Pons (tissue), 1 donor: ENCODE measurements at places on chromosomes 1 and 21.

- peak; percentile 94 for DNase-seq
Observed at GRCh38 chr1:97137862-97138514, 416.4 kb downstream of the PTBP2 start.

- no peak for DNase-seq
Observed at GRCh38 chr21:25170681-25171080, 436.6 kb downstream of the MRPL39 start.

GRCh38 chr1:151728151-151729054 lies 7.1 kb downstream of the RIIAD1 start:
- peak; percentile 39 for DNase-seq

- DNase-seq, result peak; percentile 59
Observed at GRCh38 chr1:182259229-182259872, 132.2 kb downstream of the GLUL start.
